ENCODE measurements at places on chromosomes 2 and 18.

- DNase-seq: no peak
Observed at GRCh38 chr2:191126386-191127085, 24.3 kb downstream of the STAT4 start.

DNA sequence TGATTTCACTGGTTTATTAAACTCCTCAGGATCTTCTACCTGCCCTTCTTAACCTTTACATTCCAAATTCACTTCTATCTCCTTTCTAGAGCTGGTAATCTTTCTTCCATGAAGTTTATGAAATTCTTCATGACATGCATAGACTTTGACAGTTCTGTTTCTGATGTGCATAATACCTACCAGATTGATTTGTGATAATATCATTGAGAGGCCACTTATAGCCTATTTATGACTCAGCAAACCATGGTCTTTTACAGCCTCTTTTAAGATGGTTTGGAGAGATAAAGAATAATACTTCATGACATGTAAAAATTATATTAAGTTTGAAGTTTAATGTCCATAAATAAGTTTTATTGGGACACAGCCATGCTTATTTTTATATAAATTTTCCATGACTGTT is 14.0 kb downstream of the SCN2A start:
- DNase-seq: no peak

GRCh38 chr18:70994116-70994515 is 705.3 kb downstream of the SOCS6 start:
- no peak for DNase-seq

- no peak for DNase-seq
Observed at GRCh38 chr2:133287709-133288108, 280.6 kb downstream of the NCKAP5 start.

DNA sequence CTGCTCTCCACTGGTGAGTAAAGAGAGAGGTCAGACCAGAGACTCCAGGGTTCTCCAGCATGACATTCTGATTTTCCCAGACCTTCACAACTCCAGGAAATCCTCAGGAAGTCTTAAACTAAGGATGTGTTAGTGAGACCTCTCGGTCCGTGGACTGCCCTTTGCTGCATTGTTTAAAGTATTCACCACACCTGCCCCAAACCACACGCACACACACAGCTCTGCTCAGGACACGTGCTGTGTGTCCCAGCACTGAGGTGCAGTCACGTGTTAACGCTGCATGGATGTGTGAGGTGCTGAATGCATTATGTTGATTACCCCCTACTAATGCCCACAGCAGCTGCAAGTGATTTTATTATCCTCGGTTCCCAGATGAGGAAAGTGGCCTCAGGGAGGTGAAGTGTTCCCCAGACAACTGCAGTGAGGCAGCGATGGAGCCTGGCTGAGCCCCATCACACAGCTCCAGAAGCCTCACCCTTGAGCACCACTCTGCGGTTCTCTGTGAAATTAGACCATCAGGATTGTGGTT is 68.4 kb downstream of the TRAPPC12 start:
- no peak for DNase-seq

- DNase-seq: no peak
Observed at GRCh38 chr2:147463881-147464520, 380.8 kb upstream of the ACVR2A start.

DNA sequence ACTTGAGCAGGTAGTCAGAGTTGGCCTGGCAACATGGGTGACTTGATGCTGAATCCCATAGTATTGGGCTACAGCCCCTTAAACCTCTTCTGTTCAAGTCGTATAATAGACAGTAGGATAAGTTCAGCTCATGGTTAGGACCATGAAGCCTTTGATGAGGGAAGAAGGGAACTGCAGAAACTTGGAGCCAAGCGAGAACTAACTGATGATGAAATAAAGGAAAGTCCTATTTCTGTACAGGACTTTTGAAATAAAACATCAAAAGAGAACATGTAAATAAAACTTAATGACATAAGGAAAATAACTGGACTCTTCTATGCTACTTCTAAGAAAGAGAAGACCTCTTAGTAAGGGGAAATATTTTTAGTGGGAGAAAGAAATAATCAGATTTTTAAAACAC is 51.2 kb upstream of the UGP2 start:
- DNase-seq: no peak

DNA sequence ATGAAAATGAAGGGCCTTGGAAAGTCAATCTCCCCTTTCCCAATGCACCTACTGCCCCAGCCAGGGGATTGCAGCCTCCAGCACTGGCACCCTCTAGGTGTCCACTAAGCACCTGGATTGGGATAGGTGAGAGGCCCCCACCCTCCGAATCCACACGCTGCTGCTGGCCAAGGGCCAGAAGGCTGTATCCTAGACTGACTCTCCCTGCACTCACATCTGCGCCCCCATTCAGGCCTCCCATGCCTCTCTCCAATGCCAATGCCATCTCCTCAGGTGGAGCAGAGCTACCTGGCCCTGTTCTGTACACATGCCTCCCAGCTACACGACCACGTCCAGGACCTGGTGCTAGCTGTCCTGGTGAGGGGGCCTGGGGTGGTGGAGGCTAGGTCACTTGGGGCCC is 9.8 kb downstream of the MFSD2B start:
- no peak for DNase-seq

DNA sequence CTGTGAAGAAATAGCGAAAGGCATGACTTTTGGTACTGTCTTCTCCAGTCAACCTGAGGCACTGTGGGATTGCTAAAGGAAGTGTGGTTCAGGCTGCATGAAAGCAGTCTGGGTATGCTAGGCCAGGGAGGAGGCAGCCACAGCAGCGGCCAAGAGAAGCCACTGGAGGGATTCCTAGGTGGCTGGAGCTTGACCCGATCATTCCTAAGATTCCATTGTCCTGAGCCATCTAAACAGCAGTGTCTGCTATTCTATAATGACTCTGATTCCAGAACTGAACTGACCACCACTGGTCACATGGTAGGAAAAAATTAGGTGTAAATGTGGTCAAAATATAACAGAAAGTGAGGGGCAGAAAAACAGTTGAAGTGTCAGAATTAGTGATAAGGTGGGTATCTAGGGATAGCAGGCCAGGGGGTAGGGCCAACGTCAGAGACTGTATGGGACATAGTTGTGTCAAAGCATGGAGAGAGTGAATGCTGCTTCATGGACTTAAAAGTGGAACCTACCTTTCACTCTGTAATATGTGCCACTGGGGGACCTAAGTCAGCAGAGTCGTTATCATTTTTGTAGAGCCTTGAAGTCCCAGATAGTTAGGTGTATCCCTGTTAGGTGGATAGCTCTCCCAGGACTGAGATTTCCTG is 204.6 kb downstream of the CTNNA2 start:
- DNase-seq: no peak

DNA sequence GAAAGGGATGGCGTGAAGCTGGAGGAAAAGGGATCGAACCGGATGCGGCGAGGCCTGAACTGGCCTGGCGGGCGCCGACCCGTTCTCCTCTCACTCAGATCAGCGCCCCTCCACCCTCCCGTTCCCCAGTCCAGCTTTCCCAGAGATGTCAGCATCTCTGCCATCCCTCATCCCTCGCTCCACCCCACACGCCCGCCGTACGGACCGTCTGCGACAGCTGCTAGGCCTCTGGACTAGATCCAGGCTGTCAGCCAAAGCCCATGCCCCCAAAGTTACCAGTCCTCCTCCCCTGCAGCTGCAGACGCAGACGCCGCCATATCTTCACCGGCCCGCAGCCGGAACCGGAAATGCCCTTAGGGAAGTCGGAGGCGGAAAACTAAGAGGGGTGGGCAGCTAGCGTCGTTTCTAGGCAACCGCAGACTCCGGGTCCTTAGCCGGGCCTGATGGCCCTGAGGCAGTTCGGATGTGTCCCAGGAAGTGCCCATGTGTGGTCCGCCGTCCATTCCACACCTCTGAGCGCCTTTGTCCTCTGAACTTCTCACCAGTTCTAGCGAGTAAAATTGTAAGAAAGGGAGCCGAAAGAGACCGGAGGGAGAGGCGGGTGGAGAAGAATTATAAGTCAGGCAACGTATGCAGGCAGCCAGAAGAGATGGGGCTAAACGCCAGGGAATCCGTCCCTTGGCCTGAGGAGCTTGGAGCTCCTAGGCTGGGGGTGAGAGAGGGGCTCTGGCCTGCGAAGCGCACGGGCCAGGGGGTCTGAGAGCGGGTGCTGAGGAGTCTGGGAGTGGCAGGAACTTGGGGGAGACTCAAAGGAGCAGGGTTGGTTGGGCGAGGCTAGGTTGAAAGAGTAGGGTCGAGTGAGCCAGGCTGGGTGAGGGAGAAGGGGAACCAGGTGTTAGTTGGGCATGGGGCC is at the start of the genes RNF25 and STK36:
TSS of gene RNF25 (minus strand) at position 349 of the 913 bp plus-strand sequence. CDS start at position 317, 32 bp downstream.
TSS of gene STK36 (plus strand) at position 433 of the 913 bp plus-strand sequence. CDS start 744 bp downstream, outside the sequence.
- DNase-seq: peak; percentile 85

- no peak for DNase-seq
Observed at GRCh38 chr18:32771871-32772580, 797 bp downstream of the KLHL14 start.

GRCh38 chr2:209351636-209352035 is 72.2 kb upstream of the MAP2 start:
- no peak for DNase-seq

DNA sequence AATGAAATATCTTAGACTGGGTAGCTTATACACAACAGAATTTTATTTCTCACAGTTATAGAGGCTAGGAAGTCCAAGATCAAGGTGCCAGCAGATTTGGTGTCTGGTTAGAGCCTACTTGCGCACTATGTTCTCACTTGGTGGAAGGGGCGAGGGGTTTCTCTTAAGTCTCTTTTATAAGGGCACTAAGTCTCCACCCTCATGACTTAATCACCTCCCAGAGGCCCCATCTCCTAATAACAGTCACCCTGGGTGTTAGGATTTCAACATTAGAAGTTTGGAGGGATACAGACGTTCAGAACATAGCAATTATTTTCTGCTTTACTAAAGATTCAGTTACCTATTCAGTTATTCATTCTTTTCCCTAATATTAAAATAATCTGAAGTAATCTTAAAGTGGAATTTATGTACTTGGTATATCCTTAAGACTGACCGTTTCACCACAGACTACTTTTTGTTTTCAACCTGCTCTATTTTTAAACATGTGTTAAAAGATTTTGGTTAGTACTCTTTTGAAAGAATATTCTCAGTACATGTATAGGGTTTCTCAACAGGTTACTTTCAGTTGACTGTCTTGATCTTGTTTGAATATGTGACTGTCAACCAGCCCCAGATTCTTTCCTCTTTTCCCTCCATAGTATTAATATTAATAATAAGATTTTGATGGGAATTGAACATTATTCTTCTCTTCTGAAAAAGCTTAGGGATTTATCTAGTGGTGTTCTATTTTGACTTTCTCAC is 130.0 kb downstream of the TAF4B start:
- DNase-seq: no peak

- peak; percentile 23 for DNase-seq
Observed at GRCh38 chr2:149716687-149717086, 129.1 kb upstream of the MMADHC start.

DNA sequence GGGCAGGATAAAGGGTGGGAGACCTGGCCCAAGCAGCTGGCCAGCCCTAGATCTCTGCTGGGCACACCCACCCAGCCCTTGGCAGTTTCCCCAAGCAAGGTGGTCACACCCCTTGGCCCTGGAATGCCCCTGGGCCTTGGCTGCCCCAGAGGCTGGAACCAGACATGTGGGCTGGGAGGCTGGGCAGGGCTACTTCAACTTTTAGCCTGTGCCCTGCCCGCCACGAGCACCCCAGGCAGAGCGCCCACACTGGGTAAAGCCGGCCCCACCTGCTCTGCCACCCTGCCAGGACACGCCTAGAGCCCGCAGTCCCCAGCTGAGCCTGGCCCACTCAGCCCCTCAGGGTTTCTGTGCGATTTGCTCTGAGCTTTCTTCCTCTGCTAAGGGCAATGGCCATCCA is 119.7 kb upstream of the SMAD2 start:
- DNase-seq: no peak

DNA sequence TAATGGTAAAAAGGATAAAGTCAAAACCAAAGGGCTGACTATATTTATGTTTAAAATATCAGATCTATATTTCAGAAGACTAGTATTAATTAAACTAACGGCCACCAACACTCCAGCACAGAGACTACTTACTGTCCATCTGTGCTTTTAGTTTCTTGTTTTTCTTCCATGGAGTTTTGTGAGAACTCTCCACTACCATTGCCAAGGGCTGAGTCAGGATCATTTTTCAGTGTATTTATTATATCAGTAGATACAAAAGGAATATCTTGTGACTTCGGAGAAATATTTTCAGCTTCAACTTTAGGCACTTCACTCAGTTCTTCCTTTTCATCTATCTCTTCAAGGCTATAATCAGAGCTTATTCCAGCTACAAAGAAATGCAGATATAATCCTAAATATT is 79.1 kb upstream of the GRB14 start:
- DNase-seq: no peak

DNA sequence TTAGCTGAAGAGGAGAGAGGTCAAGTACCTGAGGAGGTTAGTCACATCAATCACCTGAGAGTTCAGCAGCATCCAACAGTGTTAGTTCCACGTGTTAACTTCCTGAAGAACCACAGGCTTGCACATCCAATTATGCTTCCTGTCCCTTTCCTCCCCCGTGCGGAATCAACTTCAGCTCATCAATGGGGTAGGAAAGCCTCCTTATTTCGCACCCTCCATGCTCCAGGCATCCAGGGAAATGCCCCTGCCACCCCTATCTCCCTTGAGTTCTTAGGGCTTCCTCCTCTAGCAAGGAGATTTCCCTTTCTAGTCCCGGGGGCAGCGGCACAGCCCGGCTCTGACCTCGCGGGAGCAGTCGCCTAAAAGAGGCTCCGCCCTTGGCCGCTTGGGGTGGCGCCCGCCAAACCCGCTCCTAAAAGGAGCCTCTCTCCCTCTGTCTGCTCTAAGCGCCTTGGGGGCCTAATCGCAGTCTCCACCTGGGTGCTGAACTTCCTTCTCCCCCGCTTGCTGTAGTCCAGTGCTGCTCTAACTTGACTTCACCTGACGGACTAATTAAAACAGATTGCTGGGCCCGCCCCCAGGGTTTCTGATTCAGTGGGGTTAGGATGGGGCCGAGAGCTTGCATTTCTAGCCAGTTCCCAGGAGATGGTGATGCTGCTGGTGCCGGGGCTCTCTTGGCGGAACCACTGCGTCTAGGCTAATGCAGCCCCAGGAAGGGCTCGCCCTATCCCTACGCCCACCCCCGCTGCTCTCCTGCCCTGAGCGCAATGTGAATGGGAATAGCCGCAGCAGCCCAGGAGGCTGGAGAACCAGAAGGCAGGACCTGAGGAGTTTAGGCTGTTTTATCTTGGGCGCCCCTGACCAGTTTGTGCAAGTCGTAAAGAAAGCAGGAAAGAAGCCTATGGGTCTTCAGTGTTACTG is 3.4 kb upstream of the TET3 start:
- DNase-seq: peak; percentile 86

- no peak for DNase-seq
Observed at GRCh38 chr2:219697811-219698747, 70.6 kb downstream of the SLC4A3 start.

DNA sequence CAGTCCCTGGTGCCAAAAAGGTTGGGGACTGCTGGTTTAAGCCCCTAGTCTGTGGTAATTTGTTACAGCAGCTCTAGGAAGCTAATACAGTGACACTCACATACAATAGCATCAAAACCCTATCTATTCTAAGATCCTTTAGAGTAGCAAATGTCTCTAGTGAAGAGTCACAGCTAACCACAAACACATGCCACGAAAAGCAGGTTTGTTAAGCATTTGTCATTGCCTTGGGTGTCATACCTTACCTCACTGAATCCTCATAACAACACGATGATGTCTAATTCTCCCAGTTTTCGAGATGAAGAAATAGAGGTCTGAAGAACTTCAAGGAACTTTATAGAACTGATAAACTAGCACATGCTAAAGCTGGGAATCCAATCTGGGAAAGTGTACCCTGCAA is 29.6 kb upstream of the RNF152 start:
- no peak for DNase-seq

- no peak for DNase-seq
Observed at GRCh38 chr2:120826716-120827410, 91.2 kb downstream of the GLI2 start.

- DNase-seq: no peak
Observed at GRCh38 chr2:152627351-152627957, 89.8 kb downstream of the PRPF40A start.

GRCh38 chr18:45057955-45058600 is 377.4 kb downstream of the SETBP1 start:
- DNase-seq: no peak
